ENCODE measurements at places on chromosomes 6 and 20. TPM values are rescaled to one million over a fixed set of nuclear protein-coding genes. Genes with fewer than 3 reads are reported as not detected.

GRCh38 chr6:138575257-138575656 is 76.0 kb upstream of the NHSL1 start:
- DNase-seq = no peak

The PPP1R14C gene
- polyA plus RNA-seq = 0.11 TPM

DNA sequence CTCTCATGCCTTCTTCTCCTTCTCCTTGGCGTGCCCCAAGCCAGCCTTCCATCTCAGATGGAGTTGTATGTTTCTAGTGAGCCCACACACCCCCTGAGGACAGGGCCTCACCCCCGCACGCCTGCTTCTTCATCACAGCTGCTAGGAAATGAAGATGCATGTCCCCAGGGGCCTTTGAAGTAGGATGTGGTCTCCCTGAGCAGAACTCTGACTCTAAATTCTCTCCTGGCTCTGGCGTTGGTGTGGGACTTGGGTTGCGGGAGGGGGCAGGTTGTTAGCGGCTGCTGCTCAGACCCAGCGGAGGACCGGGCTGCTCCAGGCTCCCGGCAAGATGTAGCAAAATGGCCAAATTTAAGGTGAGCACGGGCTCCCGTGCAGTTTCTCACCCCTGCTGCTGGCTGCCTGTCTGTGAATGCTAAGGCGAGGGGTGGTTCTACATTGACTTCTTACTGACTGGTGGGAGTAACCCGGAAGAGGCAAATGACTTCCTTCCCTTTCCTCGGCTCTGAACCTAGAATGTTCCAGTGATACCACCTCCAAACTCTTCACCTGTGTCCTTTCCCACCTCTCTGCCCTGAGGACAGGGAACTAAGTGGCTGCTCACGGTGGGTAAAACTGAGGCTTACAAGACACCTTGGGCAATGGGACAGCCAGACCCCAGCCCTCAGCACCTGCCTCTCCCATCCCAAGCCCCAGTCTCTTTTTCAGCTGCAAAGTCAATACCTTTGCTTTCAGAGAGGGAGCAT is 8.8 kb downstream of the SYNJ2 start:
- no peak for DNase-seq

DNA sequence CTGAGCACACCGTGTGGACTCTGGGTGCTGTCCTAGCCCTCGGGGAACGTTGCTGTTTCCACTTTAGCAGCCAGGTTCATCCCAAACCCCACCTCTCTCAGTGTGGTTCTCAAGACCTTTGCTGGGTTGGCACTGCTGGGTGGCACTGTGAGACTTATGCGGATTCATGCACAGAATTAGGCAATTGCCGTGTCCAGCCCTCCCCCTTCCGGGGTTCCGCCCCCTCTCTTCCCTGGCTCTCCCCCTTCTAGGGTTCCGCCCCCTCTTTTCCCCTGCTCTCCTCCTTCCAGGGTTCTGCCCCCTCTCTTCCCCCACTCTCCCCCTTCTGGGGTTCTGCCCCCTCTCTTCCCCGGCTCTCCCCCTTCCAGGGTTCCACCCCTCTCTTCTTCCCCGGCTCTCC is 39.8 kb upstream of the SLCO4A1 start:
- no peak for DNase-seq

GRCh38 chr6:42314571-42315258 is 97.1 kb upstream of the MRPS10 start:
- DNase-seq = no peak

DNA sequence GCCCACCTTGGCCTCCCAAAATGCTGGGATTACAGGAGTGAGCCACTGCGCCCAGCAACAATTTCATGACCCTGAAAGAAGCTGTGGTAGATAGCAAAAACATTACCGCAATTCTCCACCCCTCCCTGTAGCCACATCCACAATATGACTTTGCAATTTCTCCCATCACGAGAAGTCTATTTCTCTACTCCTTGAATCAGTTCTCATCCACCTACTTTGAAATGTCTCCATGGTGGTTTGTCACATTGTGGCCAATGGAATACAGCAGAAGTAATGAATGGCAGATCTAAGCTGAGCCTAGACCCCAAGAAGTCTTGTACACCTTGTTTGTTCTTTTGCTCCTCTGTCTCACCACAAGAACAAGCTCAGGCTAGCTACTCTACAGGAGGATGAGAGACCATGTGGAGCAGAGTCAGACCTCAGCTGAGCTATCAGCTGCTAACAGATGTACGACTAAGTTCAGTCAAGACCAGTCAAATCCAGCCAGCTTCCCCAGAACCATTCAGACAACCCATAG is 6.3 kb downstream of the OXT start:
- DNase-seq = no peak

The BCAS4 gene
- 31.6 TPM for polyA plus RNA-seq

All from BJ (cell line).